ENCODE measurements at places on chromosomes 7 and 10.
A peak's percentile ranks its signal among the peaks of the same experiment; 100 is the strongest.

- DNase-seq: no peak
These were observed 80.6 kb upstream of the OIT3 start for GRCh38 chr10:72812753-72813430.

DNA sequence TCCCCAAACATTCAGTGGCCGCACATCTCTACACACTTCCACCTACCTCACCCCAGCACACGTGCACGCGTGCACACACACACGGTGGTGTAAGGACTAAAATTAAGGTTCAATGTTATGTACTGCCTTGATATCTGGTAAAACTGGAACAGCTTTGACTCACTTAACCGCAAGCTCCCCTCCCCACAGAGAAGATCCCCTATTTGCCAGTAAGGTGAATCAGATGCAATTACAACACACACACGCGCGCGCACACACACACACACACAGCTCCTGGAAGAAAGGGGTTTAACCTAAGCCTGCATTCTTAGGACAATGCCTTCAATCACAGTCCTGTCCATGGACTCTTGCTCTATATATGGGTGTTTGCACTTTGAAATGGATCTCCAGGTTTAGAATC, 25.5 kb upstream of the VPS41 start:
- no peak for DNase-seq

DNA sequence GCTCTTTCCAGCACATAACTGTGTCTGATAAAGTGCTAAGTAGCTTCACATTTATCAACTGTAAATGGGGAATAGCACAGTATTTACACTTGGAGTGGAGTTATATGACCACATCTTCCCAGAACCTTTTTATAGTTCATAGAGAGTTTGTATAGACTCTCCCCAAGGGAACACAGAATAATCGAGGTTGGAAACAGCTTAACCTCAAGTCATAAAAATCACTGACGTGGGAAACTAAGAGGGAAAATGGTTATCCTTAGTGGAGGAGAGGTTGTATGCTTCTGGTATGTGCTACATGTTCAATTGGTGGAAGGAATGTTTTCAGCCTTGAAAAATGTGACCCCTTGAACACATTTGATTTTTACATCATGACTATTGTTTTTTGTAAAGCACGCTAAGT, 167.9 kb upstream of the KIAA1217 start:
- no peak for DNase-seq

DNA sequence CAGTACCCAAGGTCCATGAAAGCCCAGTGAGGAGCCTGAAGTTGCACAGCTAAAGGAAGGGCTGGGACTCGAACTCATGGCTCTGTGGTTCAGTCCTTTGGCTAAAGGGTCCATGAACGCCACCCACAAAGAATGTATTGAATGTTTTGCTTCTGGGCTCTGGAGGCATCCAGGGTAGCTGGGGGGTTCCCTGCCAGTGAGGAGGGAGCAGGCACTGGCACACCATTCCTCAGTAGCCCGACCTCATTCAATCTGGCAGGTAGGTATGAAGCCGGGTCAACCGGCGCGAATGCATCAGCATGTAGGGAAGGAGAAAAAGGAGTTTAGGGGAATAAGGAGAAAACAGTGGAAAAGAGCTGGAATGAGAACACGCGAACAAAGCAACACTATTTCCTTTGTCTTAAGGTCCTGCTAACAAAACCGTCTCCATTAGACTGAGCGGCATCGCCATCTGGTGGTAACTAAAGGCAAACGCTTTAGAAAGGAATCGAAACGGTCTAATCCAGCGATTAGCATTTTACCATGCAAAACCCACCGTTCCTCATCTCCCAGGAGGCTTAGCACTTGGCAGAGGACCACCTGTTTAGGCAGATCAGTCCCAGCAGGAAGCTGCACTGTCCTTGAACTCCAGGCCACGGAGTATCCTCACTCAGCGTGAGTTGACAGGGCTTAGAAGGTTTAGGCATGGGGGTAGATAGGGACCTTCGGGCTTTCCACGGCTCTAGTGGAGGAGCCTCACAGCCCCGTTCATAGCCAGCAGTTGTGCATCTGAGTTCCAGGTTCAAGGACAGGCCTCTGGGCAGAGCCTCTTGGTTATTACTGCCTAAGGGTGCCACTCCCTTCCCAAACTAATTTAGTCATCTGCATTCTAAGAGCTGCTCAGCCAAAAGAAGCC, 122.8 kb downstream of the UBE2H start:
- peak; percentile 36 for DNase-seq

GRCh38 chr10:77925410-77925794, 1.2 kb downstream of the DLG5 start:
- DNase-seq: no peak

GRCh38 chr7:139813151-139813550, 15.9 kb upstream of the TBXAS1 start:
- no peak for DNase-seq

DNA sequence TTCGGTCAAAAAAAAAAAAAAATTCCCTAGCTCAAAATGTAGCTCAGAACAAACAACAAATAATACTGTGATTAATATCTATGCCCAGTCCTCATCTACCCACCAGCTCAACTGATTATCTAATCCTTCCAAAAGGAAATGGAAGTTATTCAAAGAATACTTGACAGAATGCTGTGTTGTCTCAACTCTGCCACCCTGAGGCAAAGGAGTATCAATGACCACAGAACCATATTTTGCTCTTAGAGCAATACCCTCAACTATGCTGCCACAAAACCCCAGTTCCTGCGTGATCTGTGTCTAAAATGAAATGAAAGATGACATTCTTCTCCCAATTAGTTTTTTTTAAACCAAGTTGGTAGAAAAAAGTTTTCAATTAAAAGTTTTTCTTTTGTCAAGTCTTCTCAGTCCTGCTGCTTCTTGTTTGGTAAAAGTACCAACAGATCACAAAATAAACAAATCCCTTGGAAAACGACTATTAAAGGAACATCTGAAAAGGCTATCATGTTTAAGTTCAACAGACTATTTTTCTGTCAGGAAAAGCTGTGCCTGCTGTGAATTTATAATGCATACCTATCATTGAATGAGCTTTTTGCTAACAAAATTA, 21.6 kb downstream of the RBM28 start:
- no peak for DNase-seq

DNA sequence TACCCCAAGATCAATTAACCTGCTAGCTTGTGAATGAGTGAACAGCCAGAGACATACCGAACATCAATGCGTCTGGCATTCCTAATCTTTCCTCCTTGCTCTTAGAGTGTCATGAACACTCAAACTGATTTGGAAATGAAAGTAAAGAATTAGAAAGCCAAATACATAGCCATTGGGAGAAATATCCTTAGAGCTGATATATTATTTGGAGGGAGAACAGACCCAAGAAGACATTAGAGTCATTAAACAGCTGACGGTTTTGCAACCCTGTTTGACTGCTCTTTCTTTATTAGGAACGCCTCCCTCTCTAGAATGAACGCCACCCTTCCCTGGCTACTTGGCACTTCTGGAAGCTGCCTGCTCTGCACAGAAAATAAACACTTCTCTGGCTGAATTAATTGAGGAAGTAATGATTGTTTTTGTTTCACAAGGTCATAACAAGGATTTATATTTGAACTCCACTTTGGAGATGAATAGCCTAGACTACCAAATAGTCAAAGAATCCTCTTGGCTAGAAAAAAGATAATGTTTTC, 42.8 kb downstream of the CTTNBP2 start:
- no peak for DNase-seq

GRCh38 chr10:114501650-114502049, 97.3 kb upstream of the AFAP1L2 start:
- no peak for DNase-seq

GRCh38 chr10:25072786-25073185, 56.4 kb downstream of the THNSL1 start:
- no peak for DNase-seq

DNA sequence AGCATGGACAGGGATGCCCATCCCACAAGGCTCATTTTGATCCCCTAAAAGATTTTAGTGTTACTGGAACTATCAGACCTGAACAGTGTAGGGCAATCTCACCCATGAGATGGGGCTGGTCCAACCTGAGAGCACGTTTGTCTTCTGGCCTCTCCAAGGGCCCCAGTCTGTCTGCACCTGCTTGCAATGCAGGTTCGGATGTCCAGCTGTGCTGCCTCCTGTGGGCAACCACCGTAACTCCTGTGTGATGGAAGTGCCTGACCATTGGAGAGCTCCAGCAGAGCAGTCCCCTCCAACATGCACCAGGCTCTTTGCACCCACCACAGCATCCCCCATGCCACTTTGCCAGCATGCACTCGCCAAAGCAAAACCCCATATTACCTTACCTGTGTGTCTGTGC, 290.1 kb upstream of the KCND2 start:
- DNase-seq: no peak

- DNase-seq: no peak
These were observed 33.3 kb downstream of the OTUD1 start for GRCh38 chr10:23472181-23472580.

DNA sequence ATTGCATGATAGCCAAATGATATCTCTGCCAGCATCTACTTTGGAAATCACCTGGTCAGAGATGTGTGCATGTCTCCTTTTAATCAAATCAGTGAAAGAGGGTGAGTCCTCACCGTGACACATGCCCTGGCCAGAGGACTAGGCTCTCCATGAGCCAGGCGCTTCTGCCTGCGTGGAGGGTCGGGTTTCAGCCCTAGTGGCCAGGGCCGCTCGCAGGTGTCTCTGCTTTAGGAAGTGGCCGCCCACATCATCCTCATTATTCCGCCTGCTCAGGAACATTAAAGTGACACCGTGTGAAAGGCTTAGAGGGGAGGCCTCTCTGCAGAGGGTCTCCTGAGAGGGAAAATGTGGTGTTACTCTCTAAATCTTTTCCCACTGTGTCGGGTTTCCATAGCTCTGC, 173.6 kb upstream of the PRKCQ start:
- no peak for DNase-seq

DNA sequence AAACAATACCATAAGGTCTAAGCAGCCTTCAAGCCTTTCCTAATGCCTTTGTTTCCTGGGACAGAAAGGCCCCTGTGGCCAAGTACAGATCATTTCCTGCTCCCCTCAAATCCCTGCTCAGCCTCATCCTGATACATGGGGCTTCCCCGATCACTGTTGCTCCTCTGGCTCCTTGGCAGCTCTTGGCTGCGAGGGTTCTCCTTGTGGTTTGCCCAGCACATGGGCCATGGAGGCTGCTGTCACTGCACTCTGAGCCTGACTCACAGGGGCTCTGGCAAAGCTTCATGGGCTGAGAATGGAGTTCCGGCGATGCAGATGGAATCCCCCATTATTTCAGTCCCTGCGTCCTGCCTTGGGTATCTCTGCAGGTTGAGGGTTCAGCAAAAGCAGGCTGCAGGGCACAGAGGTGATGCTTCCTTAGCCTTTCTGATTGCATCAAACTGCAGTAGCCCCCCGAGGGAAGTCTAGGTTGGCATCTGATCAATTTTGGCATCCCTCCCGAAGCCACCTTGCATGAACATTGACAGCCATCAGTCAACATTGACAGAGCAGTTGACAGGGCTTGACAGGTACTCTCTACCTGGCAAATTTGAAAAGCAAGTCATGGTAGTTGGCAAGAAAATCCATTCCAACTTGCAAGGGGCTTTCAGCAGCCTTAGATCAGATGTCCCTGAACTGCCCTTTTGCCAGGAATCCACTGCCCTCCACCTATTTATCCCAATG, 168.6 kb downstream of the GFRA1 start:
- DNase-seq: no peak

GRCh38 chr7:100457033-100457432, 7.0 kb downstream of the SPACDR start:
- DNase-seq: no peak

GRCh38 chr7:3033136-3033535, 10.5 kb downstream of the CARD11 start:
- DNase-seq: no peak

DNA sequence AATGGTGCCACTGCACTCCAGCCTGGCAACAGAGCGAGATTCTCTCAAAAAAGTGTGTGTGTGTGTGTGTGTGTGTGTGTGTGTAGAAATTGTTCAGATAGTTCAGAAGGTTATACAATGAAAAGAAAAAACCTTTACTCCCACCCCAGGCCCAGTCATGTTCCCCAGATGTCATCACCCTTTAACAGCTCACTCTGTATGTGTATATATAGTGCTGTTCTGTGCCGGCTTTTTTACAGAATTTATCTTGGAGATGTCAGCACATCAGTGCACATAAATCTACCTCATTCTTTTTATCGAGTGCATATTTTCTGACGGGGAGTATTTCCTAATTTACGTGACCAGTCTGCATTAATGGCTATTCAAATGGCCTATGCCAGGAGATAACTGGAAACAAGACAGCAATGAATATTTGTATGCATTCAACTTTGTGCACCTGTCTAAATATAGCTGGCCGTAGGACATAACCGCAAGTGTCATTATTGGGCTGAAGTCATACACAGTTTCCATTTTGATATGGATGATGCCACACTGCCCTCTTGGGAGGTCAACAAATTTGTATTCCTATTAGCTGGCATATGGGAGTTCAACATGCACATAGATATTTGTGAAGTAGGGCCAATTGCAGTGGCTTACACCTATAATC, 11.7 kb downstream of the NIPSNAP2 start:
- DNase-seq: no peak

DNA sequence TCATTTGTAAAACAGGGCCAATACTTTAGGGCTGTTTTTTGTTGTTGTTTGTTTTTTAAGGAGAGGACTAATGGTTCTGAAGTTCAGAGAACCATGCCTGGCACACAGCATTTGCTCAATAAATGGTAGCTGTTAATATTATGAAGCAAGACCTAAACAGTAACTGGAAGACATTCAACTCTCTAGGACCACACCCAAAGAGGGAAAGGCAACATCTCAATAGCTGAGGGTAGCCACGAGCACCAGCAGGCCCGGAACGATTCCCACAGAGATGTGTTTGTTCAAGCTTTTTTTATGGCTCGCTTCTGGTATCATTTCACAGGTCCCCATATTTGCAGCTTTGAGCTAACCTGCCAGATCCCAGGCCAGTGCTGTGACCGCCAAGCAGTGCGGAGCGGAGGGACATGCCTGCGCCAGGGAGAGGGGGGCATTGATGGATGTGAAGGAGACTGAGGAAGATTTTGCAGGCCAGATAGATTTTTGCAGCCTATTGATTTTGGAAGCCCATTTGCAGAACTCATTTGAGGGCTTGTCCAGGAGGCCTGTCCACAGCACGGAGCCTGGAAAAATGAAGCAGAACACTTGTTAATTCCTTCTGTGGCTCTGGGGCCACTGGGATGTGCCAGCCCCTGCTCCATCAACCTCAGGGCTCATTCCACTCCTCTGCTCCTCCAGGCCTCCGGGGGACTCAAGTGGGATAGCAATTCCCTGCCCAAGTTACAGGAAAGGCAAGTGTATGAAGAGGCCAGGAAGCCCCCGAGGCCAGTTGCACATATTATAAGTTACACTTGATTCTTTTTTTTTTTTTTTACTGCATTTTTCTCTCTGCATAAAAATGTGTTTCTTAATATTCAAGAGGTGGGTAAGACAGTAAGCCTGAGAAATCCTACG, 57.3 kb upstream of the FGFR2 start:
- no peak for DNase-seq

GRCh38 chr7:55532150-55532917, 40.0 kb downstream of the VOPP1 start:
- DNase-seq: no peak

GRCh38 chr7:144384555-144385245, 18.8 kb downstream of the NOBOX start:
- DNase-seq: no peak

DNA sequence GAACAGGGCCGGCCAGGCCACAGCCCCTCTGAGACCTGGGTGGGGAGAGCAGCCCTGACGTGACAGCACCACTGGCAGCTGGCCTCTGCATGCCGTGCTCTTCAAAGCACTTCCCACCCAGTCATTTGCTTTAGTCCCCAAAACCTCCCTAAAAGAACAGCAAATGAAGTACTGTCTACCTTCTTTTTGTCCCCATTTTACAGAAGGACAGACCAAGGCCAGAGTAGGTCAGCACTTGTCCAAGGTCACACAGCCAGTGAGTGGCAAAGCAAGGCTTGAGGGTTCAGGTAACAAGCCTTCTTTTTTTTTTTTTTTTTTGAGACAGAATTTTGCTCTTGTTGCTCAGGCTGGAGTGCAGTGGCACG, 15.1 kb downstream of the ATP6V1F start:
- no peak for DNase-seq

All from T follicular helper cell (primary cell).